ENCODE measurements at places on chromosomes 12 and 14. TPM values are rescaled to one million over a fixed set of nuclear protein-coding genes. Genes with fewer than 3 reads are reported as not detected.

DNA sequence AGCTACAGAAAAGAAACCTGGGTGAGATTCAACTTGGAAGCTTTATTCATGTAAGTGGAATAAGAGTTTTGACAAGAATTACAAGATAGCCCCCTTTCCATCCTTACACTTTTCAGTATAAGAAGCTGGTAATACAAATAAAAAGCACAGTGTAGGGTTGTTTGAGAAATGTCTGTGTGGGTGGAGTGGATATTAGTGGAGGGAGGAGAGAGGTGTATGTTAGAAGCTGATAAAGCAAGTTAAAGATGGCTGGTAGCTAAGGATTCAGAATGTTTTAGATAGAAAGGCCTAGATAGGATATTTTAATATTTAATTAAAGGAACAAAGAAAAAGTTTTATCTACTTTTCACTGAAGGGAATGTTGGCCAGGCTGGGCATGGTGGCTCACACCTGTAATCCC, 12.5 kb downstream of the CFAP54 start:
- DNase-seq, result no peak

Gene MMP14
- total RNA-seq, result 2.5 TPM

- no peak for DNase-seq
Measured at GRCh38 chr12:4817880-4818279, 91.8 kb upstream of the KCNA1 start.

DNA sequence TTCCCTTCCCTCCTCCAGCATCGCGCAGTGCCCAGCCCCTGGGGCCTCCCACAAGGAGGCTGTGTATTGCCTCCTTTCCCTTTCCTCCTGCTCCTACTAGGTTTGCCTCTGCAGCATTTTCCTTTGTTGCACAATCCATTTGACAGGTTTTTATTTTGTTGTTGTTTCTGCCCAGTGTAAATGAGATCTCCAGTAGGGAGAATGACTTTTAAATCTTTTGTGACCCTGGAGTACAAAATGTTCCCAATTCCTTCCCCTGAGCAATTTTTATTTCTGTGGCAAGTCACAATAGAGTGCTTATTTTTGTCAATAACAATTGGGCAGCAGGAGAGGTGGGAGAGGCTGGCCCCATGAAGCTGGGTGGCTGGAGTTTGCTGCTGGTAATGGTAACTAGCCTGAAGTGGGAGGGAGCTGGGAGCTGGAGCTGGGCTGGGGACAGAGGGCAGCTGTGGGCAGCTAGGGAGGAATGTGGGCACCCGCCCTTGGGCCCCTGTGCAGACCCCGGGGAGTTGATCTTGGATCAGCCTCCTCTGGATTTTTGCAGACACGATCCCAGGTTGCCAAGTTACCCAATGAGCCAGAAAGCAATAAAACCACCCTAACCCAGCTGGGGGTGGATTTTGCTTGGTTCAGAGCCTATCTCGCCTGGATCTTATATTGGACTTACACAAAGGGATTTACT, 160.1 kb downstream of the KTN1 start:
- DNase-seq, result no peak

DNA sequence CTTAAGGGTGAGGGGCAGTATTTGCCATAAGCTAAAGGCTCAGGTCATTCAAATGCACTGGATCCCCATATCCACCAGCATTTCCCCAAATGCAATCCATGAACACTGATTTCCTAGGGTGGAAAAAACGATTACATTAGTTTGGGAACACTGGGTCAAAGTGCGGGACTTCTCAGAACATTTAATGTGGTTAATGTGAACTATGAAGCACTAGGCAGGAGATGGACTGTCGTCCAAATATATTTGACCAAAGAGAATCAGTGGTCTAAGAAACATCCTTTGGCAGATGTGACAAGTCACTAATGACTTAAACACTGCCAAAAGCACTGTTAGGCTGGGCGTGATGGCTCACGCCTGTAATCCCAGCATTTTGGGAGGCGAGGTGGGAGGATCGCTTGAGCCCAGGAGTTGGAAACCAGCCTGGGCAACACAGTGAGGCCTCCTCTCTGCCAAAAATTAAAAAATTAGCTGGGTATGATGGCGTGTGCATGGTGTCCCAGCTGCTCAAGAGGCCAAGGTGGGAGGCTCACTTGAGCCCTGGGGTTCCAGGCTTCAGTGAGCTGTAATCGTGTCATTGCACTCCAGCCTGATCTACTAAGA, 205.4 kb downstream of the CALM1 start:
- no peak for DNase-seq

GRCh38 chr12:32697445-32697844, 18.3 kb downstream of the DNM1L start:
- no peak for DNase-seq

- no peak for DNase-seq
Measured at GRCh38 chr14:89164168-89165073, 252.6 kb downstream of the FOXN3 start.

Gene RHNO1
- total RNA-seq, result 30.1 TPM

DNA sequence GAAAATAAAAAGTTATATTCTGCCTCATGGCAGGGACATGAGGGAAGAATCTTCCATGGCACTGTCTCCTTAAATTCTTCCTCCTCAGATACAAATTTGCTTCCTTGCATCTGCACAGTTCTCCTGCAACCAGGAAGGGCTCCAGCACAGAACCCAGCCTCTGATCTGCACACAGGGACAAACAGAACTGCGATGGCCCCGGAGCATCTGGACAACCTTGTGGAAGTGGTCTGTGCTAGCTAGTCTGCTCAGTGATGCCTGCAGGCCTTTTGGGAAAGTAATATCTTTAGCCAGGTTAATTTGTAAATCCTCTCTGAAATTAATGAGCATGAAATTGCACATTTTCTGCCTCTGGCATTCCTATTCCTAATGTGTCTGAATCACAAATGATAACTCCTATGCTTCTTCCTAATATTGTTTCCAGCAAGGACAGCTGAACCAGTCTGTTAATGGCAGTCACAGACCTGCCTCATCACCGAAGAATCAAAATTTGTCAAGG, 74.8 kb downstream of the GRIP1 start:
- no peak for DNase-seq

DNA sequence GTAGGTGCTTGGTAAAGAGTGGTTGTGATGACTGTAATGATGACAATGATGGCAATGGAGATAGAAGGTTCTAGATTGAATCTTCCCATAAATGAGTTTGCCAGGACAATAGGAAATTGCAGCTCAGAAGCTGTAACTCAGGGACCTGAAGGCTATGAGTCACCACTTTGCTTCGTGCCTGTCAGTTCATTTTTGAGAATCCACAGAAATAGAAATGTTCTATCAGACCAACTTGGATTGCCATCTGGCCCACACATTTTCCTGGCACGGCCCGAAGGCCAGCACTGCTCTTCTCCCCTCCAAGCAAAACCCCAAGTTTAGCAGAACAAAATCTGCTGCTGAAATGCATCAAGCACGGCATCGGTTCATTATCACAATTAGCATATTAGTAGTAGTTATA, 1127.0 kb downstream of the BCL11B start:
- DNase-seq, result no peak

DNA sequence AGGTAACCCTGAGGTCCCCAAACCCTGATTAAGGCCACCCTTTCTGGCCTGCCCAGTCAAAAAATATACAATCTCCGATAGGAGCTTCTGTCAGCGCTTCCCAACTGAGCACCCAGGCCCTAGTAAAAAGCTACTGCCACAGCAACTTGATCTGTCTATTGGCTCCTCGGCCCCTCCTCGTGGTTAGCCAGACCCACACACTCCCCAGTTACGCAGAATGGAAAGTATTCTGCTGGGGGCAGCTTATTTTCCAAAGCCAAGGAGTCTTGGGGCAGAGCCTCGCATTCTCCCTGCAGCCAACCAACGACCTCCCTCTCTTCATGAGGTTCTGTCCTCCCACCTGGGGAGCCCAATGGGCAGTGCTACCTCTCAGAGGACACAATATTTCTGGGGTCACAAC, 32.1 kb downstream of the FMNL3 start:
- no peak for DNase-seq

DNA sequence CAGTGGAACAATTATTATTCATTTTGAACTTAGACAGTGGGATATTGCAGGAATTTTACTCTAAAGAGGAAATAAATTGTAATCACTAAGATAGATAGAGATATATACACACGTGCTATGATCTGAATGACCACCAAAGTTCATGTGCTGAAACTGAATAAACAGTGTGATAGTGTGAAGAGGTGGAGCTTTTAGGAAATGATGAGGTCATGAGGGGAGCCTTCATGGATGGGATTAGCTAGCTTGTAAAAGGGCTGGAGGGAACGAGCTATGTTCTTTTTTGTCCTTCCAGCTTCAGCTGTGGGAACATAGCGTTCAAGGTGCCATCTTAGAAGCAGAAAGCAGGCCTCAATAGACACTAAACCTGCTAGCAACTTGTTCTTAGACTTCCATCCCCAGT, 191.5 kb upstream of the LRIG3 start:
- no peak for DNase-seq

- no peak for DNase-seq
Measured at GRCh38 chr14:79017561-79017960, 847.4 kb downstream of the NRXN3 start.

Gene KRT74
- not detected for total RNA-seq

GRCh38 chr12:62976110-62976662, 41.2 kb upstream of the PPM1H start:
- DNase-seq, result no peak

- no peak for DNase-seq
Measured at GRCh38 chr12:67428431-67428830, 159.3 kb downstream of the CAND1 start.

GRCh38 chr12:12474471-12474928, 88.2 kb downstream of the DUSP16 start:
- DNase-seq, result no peak

All from naive thymus-derived CD8-positive, alpha-beta T cell (primary cell).